ENCODE measurements at places on chromosomes 16 and 17. TPM values are rescaled to one million over a fixed set of nuclear protein-coding genes. Genes with fewer than 3 reads are reported as not detected.

Gene IRX3
- polyA plus RNA-seq, result 1.2 TPM

Gene C16orf96
- polyA plus RNA-seq, result 19.8 TPM

Gene RCVRN
- polyA plus RNA-seq, result 0.32 TPM

Gene SKAP1
- 34.1 TPM for polyA plus RNA-seq

Gene SULT1A2
- 0.96 TPM for polyA plus RNA-seq

Gene KRTAP9-2
- not detected for polyA plus RNA-seq

Gene CSH1
- not detected for polyA plus RNA-seq

Gene HS3ST3A1
- polyA plus RNA-seq, result 3.9 TPM

Gene TP53TG3
- polyA plus RNA-seq, result 13.5 TPM

Gene SNX20
- 2.1 TPM for polyA plus RNA-seq

Gene TMEM132E
- polyA plus RNA-seq, result 3.6 TPM

Gene IL34
- polyA plus RNA-seq, result 7.9 TPM

Gene ZNF597
- 6.9 TPM for polyA plus RNA-seq

Gene TLCD2
- polyA plus RNA-seq, result 1.1 TPM

Gene LRRC46
- polyA plus RNA-seq, result 147 TPM

Gene ZP2
- 0.18 TPM for polyA plus RNA-seq

Gene MNT
- 27.9 TPM for polyA plus RNA-seq

Gene TOM1L2
- polyA plus RNA-seq, result 92.4 TPM

Gene TMEM235
- not detected for polyA plus RNA-seq

Gene CORO6
- 6.3 TPM for polyA plus RNA-seq

Gene WRAP53
- polyA plus RNA-seq, result 12.0 TPM

Gene XYLT1
- 6.5 TPM for polyA plus RNA-seq

Gene KREMEN2
- polyA plus RNA-seq, result 0.86 TPM

Gene LPCAT2
- 8.5 TPM for polyA plus RNA-seq

Gene CDRT15L2
- polyA plus RNA-seq, result 15.1 TPM

Gene ZNF267
- 4.6 TPM for polyA plus RNA-seq

Gene EXOC3L1
- polyA plus RNA-seq, result 2.6 TPM

Gene B3GNT9
- polyA plus RNA-seq, result 18.0 TPM

Gene ICAM2
- polyA plus RNA-seq, result 12.1 TPM

Gene CSH2
- not detected for polyA plus RNA-seq

Gene PPP1R27
- polyA plus RNA-seq, result 7.5 TPM

Gene ENPP7
- not detected for polyA plus RNA-seq

Gene TUFM
- 213 TPM for polyA plus RNA-seq

Gene UNC13D
- 10.2 TPM for polyA plus RNA-seq

Gene NEK8
- 7.3 TPM for polyA plus RNA-seq

Measured in testis (tissue), 5 donors.